ENCODE measurements at places on chromosomes 2 and 18.

- DNase-seq: no peak
Observed at GRCh38 chr2:202019689-202020450, 13.8 kb upstream of the FZD7 start.

- no peak for DNase-seq
Observed at GRCh38 chr2:10885094-10885860, 26.5 kb upstream of the KCNF1 start.

- no peak for DNase-seq
Observed at GRCh38 chr18:10949655-10950054, 199.7 kb downstream of the PIEZO2 start.

- no peak for DNase-seq
Observed at GRCh38 chr2:36605273-36605672, 7.3 kb upstream of the FEZ2 start.

- no peak for DNase-seq
Observed at GRCh38 chr2:128530025-128530573, 211.4 kb upstream of the HS6ST1 start.

GRCh38 chr2:70596293-70596692, 42.7 kb upstream of the TGFA start:
- DNase-seq: no peak

- DNase-seq: no peak
Observed at GRCh38 chr2:216827073-216827720, 32.7 kb downstream of the TNP1 start.

Measured in lower leg skin (tissue), 4 donors.